Choroid plexus epithelial cell (primary cell): ENCODE measurements at places on chromosomes 11 and 22.

GRCh38 chr11:112555491-112556364, 295.1 kb upstream of the PLET1 start:
- peak; percentile 62 for DNase-seq

GRCh38 chr11:62905927-62906531, 15.1 kb downstream of the CHRM1 start:
- peak; percentile 88 for DNase-seq

DNA sequence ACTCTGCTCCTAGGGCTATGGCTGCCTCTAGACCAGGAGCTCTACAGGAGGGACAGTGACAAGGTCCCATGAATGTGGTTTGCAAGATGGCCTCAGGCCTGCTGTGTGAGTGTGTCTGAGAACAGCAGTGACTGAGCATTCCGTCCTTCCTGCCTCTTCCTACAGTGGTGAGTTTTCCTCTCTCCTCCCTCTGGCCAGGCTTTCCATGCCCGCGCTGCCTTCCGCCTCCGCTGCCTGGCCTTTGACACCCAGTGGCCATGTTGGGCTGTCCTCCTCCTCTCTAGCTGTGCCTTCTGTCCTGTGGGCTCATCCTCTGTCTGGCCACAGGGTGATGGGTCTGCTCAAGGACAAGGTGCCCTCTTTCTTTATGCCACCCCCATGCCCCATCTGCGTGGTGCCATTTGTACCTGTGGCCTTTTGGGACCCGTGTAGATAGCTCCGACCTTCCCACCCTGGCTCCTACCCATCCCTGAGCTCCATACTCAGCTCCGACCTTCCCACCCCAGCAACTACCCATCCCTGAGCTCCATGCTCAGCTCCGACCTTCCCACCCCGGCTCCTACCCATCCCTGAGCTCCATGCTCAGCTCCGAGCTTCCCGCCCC, 970.4 kb downstream of the BRD1 start:
- DNase-seq: no peak

- no peak for DNase-seq
These were observed 27.0 kb downstream of the TESMIN start for GRCh38 chr11:68724293-68724692.

DNA sequence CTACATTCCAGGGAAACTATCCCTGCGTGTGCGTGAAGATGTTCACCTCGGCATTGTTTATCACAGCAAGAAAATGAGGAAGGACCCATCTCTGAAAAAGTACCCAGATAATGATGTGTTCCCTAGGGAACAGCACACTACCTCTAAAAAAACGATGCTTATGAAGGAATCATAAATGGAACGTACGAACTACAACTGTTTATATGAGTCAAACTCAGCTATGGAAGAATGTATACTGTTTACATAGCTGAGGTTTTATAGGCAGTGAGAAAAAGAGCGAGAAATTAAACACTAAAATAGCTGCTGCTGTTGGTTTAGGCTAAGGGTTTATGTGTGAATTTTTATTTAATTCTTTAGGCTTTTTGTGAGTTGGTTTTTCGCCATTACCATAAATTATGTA, 48.9 kb downstream of the APOL1 start:
- peak; percentile 81 for DNase-seq

DNA sequence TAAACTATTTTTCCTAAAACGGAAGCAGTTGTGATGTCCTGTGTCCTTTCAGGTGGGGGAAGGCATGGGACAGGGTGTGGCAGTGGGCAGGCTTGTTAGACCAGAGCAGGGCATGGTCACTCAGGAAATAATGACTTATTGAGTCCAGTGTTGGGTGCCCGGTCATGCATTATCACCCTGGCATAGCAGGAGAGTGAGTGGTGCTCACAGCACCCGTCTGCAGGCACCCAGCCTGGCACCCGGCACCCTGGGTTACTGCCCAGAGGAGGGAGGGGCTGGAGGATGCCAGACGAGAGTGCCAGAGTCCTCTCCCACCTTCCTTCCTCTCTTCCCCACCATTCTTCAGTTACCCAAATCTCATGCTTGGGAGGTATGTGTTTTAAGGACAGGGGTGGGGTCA, 59.1 kb downstream of the ST3GAL4 start:
- DNase-seq: no peak

DNA sequence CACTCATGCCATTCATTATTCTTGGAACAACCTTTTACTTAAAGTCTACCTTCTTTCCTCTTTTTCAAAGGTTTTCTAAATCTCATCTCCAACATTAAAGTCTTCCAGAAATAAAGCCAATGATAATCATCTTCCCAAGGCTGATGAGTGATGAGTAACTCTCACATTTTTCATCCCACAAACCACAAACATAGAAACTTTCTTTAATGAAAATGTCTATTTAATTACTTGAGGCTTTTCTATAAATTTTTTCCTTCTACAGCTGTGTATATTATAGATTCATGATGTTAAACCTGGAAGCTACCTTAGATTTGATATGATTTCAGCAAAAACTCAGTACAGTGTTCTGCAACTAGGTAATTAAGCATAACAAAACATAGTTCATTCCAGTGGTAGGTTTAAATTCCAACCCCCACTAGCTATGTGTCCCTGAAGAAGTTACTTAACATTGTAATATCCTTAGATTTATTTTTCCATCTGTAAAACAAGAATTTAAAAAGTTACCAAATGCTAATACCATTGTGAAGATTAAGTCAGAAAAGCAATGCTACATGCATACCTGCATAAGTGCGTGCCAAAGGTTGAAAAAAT, 845.4 kb downstream of the KCNA4 start:
- DNase-seq: peak; percentile 51

DNA sequence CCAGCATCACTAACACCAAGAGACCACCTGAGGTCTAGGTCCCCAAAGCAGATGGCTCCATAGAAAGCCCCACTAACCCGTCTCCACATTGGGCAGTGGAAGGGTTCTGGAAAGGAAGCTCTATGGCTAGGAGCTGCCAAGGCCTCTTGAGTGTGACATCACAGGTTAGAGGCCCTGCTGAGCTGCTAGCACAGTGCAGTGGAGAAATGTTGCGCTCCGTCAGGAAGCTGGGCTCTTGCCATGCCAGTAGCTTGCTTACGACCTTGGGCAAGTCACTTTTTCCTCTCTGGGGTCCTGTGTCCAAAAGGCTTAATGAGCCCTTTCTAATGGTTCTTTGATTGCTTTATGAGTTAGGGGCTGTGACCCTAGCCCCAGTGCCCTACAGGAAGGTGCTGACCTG, 10.6 kb downstream of the PIK3IP1 start:
- DNase-seq: peak; percentile 66

- peak; percentile 85 for DNase-seq
These were observed 12.9 kb downstream of the TSPAN32 start for GRCh38 chr11:2314525-2315394.

GRCh38 chr11:132804258-132804657, 728.0 kb downstream of the OPCML start:
- DNase-seq: no peak

DNA sequence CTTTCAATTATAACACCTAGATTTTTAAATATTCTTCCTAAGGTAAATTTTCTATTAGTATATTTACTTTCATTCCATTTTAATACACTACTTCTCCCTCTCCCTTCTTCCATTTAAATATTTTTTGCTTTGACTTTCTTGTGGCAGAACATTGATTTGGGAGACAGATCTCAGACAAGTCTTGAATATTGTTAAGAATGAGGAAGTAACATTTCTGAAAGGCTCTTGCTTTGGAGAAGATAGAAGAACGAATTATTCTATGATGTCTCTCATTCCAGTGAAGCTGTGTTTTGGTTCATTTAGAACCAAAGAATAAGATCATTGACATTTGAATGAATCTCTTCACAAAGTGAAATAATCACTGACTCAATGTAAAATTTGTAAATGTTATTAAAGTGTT, 2.4 kb downstream of the IPO7 start:
- DNase-seq: no peak

GRCh38 chr22:50276143-50276542, 6.0 kb upstream of the MAPK11 start:
- DNase-seq: peak; percentile 76

DNA sequence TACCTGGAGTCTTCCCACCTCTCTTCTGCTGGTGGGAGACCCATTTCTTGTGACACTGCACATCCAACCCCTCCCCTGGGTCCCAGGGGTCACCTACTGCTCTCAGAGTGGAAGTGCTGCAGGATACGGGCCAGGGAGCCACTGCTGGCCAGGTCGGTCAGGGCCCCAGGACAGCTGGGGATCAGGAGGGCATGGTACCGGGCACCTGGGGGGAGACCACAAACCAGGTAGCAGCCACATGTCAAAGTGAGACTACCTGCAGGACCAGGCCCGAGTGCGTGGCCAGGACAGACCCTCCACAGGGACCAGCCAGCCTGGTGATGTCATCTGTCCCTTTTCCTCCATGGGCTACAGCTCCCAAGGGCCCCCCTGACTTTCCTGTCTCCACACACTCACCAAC, 3.9 kb downstream of the GATD1 start:
- no peak for DNase-seq

DNA sequence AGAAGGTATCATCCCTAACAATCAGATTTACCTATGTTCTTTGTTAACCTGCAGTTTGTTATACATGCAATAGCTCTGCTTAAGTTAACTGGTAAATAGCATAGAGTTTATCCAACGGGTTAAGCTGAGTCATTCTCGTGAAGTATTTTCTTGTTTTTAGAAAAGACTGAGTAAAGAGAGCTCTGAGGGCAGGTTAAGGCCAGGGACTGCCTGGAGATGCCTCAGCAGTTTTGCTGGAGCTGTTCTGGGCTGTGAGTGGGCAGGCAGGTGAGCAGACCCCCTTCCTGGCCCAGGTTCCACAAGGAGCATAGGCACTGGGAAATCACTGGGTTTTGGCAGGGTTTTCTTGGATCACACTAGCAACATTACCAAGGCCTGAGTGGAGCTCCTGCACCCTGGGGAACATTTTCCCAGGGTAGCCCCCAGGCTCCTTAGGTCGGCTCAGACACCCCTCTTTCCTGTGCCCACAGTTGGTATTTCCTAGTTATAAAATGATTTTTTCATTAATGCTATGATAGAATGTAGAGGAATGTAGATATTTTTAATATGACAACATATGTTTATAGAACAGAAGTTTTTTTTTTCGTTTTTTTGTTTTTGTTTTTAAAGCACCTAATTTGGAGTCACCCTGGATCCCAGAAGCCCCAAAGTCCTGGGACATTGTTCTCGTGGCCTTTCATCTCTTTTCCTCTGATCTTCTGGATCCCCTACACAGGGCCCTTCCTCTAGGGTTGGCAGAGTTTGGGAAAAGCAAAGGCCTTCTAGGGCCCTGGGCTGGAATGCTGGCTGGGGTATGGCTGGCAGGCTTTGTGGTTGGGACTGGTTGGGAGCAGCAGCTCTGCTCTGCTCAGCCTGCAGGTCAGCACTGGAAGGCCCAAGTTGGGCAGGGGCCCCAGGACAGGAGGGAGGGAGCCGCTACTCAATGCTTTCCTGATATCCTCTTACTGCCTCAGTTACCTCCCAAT, 26.7 kb downstream of the IRAG1 start:
- peak; percentile 71 for DNase-seq

- peak; percentile 35 for DNase-seq
These were observed 67.9 kb upstream of the WNT7B start for GRCh38 chr22:46044621-46045458.

DNA sequence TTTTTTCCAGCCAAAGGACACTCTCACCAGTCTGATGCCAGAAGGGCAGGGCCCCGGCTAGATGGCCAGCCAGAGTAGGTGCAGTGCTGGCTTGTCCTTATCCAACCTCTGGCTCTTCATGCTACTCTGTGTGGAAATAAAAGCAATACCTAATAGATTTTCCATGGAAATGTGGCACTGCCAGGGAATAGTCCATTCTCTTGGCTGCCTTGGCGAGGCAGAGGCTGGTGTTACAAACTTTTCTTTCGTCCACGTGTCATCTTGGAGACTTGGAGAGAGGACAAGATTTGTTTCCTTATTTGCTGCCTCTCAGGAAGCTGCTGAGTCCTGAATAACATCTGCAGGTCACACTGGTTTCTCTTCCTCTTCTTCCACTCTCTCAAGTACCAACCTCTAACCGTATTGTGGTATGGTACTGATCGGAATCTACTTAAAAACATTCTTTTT, 17.2 kb upstream of the C1QTNF4 start:
- no peak for DNase-seq

GRCh38 chr22:37162221-37163095, 12.7 kb upstream of the IL2RB start:
- peak; percentile 54 for DNase-seq

GRCh38 chr11:33828604-33829429, 54.5 kb upstream of the FBXO3 start:
- no peak for DNase-seq

- DNase-seq: no peak
These were observed 2.5 kb upstream of the POGLUT3 start for GRCh38 chr11:108500721-108501120.

- DNase-seq: no peak
These were observed 14.2 kb downstream of the GATD1 start for GRCh38 chr11:763073-763463.

GRCh38 chr22:26743149-26743548, 85.8 kb downstream of the MIAT start:
- DNase-seq: no peak

GRCh38 chr11:126930091-126930841, 70.3 kb downstream of the KIRREL3 start:
- DNase-seq: no peak

- no peak for DNase-seq
These were observed 38.1 kb upstream of the CTTN start for GRCh38 chr11:70360211-70360610.

DNA sequence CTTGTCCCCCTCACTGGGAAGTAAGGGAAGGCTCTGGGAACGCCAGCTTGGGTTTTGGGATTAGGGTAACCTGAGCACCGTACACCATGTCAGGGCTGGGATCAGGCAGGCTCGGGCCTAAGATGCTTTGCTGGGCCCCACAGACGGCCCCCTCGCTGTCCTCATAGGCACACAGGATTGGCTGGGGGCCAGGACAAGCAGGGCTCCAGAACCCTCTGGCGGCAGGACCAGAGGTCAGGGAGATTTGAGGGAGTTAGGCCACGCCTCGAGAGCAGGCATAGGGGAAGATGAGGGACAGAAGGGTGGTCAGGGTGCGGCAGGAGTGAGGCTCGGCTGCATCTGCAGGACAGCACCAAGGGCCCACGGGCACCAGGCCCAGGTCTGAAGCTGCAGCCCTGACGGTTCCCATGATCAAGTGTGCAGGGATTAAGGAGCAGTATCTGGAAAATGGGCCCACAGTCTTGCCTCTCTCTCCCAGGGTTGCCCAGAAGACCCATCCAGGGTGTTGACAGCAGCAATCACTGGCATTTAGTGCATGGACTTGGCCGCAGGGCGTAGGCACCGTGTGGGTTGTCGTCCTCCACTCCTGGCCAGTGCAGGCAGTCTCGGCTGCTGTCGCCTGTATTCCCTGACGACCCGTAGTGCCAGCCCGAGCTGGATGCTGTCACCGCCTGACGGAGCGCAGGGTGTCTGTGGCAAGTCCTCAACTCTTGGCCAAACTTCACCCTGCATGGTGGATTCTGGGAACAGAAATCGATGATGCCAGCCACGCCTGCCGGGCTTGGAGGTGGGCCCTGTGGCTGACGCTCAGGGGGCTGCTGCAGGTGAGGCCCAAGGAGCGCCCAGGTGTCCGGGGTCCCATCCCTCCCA, 15.7 kb upstream of the GNB1L start:
- no peak for DNase-seq

DNA sequence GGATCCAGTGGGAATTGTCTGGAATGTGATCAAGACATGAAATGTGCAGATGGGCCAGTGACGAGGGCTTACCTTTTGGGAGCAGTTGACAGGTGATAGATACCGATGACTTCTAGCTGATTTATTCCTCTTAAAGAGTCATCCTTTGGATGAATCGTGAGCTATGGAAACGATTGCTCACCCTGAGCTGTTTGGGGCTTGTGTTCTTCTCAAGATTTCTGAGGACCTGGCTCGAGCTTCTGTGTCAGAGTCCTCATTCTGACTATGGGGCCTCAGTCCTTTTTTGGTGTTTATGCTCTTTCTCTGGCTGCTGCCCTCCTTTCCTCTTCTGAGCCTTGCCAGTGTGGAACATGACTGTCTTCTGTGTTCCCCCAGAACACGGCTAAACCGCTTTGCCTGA, 11.9 kb upstream of the AMPD3 start:
- no peak for DNase-seq
